ENCODE measurements at places on chromosomes 7 and 10. TPM values are rescaled to one million over a fixed set of nuclear protein-coding genes. Genes with fewer than 3 reads are reported as not detected.

Gene IFT22
- total RNA-seq = 22.4 TPM

Gene TPK1
- total RNA-seq = 2.5 TPM

Gene INTS1
- 77.6 TPM for total RNA-seq

Gene RAMP3
- total RNA-seq = 16.9 TPM

Gene ELOVL3
- 0.25 TPM for total RNA-seq

Gene PTCD1
- 4.5 TPM for total RNA-seq

Gene FGL2
- total RNA-seq = 4.0 TPM

Gene TRPV5
- total RNA-seq = not detected

DNA sequence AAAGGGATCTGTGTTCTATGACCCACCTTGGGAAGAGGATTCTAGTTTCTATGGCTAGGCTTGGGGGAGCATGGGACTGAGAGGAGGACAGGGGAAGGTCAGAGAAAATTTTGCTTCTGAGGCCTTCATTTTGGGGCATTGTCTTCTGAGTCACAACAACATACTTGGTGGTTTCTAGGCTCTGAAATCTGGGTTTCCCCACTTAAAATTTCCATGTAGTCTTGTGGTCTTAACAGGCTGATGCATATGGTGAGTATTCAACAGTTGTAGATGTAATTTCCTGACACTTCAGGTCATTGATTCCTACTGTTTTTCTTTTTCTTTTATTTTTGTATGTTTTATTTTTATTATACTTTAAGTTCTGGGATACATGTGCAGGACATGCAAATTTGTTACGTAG, 88.5 kb downstream of the ANKRD7 start:
- no peak for DNase-seq

DNA sequence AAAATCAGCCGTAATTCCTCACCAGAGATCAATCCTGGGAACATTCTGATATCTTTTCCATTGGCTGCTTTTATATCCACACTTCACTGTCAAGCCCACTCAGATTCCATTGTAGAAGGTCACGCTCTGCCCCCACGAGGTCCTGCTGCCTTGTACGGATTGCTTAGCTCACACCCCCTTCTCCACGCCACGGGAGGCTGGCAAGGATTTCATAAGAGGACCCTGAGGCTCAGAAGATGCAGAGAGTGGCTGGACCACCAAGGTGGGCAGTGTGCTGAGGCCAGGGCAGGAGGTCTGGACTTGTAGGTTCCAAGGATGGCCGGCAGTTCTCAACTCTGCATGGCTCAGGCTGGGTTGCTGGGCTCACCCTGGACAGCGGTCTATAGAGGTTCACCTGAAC, 149.7 kb downstream of the RNF216 start:
- DNase-seq = no peak

DNA sequence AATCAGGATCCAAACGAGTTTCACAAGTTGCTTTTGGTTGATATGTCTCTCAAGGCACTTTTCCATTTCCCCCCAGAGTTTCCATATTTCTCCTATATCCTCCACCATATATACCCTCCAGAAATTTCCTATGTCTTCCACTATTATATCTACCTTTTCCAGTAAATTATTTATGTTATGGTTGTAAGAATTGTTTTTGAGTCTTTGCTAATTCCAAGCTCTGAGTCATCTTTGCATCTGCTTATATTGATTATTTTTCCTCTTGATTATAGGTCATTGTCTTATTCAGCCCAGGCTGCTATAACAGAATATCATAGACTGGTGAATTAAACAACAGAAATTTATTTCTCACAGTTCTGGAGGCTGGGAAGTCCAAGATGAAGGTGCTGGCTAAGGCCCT, 12.7 kb downstream of the TACC2 start:
- no peak for DNase-seq

DNA sequence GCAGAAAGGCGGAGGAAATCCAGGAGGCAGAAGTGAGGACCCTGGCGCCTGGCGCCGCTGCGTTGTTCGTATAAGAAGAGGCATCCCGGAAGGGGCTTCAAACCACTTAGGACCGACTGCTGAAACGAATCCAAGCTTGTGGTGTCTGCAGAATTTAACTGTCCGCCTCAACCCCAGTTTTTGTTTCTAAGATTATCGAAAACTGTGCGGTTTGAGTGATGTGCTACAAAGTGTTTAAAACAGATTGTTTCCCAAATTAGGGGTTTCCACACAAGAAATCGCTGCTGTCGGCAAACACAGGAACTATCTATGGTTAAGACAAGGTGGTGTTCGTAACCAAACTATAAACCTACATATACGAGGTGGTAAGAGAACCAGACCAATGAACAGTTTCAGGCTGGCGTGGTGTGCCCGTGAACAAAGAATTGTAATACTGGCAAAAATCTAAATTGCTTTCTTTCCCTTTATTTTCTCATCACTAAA, 835 bp upstream of the DGKI start:
- DNase-seq = no peak

DNA sequence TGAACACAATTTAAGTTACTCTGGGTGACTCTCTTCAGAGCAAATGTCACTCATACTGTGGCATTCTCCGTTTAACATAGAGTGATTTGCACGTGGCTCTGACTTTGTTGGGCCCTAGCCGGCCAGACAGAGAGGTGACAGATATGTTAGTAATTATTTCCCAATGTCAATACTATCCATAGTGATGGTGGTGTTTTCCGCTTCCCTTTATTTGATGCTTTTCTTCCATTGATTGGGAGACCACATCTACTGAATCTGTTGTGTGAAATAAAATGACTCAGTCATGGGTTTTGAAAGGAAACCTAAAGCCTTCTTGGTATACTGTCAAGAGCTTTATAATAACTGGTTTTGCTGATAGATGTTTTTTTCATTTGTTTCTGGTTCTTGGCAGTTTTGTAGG, 7.4 kb downstream of the AVL9 start:
- no peak for DNase-seq

DNA sequence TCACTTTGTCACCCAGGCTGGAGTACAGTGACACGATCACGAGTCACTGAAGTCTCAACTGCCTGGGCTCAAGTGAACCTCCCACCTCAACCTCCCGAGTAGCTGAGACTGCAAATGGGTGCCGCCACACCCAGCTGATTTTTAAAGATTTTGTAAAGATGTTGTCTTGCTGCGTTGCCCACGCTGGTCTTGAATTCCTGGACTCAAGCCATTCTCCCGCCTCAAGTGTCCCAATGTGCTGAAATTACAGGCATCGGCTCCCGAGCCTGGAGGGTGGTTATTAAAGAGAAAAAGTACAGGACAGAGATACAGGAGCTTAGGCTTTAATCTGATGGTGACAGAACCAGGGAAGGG, 55.1 kb downstream of the KCTD7 start:
- DNase-seq = no peak

GRCh38 chr10:5942474-5942873, 34.9 kb downstream of the IL15RA start:
- peak; percentile 75 for DNase-seq

DNA sequence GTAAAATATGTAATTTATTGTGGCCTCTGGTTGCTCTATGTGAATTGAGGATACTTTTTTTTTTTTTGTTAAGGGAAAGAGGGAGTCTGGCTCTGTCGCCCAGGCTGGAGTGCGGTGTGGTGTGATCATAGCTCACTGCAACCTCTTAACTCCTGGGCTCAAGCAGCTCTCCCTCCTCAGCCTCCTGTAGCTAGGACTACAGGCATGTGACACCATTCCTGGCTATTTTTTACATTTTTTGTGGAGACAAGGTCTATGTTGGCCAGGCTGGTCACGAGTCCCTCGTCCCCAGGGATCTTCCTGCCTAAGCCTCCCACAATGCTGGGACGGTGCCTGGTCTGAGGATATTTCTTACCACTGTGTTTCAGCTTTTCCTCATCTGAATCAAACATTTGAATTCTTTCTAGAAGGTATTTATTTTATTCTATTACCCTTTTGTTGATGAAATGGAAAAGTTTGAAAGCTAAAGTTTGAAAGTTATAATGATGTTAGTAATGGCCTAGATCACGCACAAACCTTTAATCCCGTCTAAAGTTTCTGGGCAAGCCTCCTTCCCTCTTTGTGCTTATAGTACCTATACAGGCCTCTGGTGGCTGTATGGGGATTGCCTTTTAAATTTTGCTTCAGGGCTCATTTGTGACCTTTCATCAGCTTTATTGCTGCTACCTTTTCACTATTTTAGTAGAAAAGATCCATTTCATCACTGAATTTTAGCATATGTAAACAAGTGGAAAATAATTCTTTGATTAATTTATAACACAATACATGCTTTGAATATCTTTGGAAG, 2.0 kb downstream of the IFRD1 start:
- peak; percentile 63 for DNase-seq

DNA sequence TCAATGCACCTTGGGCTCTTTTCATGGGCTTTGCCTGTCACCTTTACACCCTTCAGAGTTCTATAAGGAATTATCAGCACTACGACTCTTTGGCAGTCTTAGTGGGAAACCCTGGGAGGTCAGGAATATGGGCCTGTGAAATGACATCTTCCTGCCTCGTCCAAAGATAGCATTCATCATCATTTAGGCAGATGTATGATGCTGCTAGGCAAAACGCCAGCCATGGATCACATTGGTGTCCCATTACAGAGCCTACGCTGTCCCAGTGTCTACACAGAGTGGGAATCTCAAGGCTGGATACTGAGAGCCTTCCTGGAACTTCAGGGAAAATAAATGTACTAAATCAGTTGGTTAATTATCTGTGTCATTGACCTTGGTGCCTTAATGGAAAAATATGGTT, 259.4 kb upstream of the CELF2 start:
- DNase-seq = no peak
